ENCODE measurements at places on chromosomes 5 and 9.
A peak's percentile ranks its signal among the peaks of the same experiment; 100 is the strongest.

DNA sequence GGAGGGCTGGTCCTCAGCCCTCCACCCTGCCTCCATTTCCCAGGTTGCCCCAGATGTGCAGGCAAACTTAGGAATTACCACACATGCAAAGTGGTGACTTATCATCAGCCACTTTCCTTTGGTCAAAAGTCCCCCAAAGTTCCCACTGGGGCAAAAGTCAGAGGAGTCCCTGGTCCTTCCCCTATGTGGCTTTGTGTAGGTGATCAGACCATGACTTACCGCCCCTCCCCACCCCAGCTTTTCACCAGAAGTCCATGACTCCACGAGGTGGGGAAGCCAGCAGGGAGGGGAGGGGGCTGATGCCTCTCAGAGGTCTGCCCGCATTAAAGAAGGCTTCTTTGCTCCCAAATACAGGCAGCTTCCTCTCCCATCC lies 5.8 kb downstream of the TRAF1 start:
- no peak overlapping the region for H3K4me3 ChIP-seq
- H3K4me1 ChIP-seq, result peaks cover 28% of the 10 kb centered on the region
- DNase-seq, result no peak
- H3K27ac ChIP-seq, result no peak overlapping the region
- H3K27me3 ChIP-seq, result no peaks in the 10 kb centered on the region

GRCh38 chr5:27388755-27389154 lies 350.4 kb upstream of the CDH9 start:
- no peak overlapping the region for H3K27ac ChIP-seq
- H3K4me1 ChIP-seq, result no peaks in the 10 kb centered on the region
- no peaks in the 10 kb centered on the region for H3K36me3 ChIP-seq

- peaks cover 3% of the 10 kb centered on the region for H3K27me3 ChIP-seq
- no peak for DNase-seq
- H3K4me1 ChIP-seq, result no peaks in the 10 kb centered on the region
- no peak overlapping the region for H3K27ac ChIP-seq
Measured at GRCh38 chr9:72257814-72258213, 107.2 kb downstream of the ZFAND5 start.

- DNase-seq, result peak; percentile 58
- H3K27me3 ChIP-seq, result no peaks in the 10 kb centered on the region
- peak overlapping the region; percentile 78 for H3K27ac ChIP-seq
- peak overlapping the region; percentile 23 for H3K4me3 ChIP-seq
Measured at GRCh38 chr5:98349251-98349989, 424.0 kb upstream of the RGMB start.

DNA sequence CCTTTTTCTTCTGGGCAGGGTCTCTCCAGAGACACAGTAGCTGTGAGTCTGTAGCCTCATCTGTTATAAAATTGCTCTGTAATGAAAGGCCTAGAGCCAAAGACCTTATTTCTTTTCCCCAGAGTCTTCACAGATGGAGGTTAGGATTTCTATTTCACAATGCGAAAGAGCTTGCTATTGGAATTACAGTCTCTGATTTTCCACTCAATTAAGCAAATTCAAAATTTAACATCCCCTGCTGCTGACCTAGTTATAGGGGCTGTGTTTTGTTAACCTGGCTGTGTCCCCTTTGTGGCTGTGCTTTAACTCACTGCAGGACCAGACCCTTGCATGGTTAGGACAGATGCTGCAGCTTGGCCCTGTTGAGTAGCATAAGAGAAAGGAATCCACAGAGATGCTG lies 190.3 kb upstream of the NMUR2 start:
- H3K36me3 ChIP-seq, result no peaks in the 10 kb centered on the region
- H3K27me3 ChIP-seq, result no peaks in the 10 kb centered on the region
- H3K4me3 ChIP-seq, result no peak overlapping the region
- H3K4me1 ChIP-seq, result no peaks in the 10 kb centered on the region

- H3K27me3 ChIP-seq, result peaks cover 7% of the 10 kb centered on the region
- no peaks in the 10 kb centered on the region for H3K36me3 ChIP-seq
Measured at GRCh38 chr9:107086460-107086859, 196.6 kb upstream of the RAD23B start.

GRCh38 chr9:110340306-110340705 lies 2.6 kb upstream of the TXNDC8 start:
- no peak overlapping the region for H3K27ac ChIP-seq
- no peak overlapping the region for H3K4me3 ChIP-seq
- H3K27me3 ChIP-seq, result no peaks in the 10 kb centered on the region
- H3K36me3 ChIP-seq, result no peaks in the 10 kb centered on the region
- DNase-seq, result peak; percentile 59

- no peak overlapping the region for H3K27ac ChIP-seq
- H3K4me1 ChIP-seq, result peaks cover 25% of the 10 kb centered on the region
- no peaks in the 10 kb centered on the region for H3K27me3 ChIP-seq
- no peak overlapping the region for H3K4me3 ChIP-seq
- no peaks in the 10 kb centered on the region for H3K36me3 ChIP-seq
- DNase-seq, result no peak
Measured at GRCh38 chr9:130789747-130790672, 45.0 kb upstream of the ABL1 start.

DNA sequence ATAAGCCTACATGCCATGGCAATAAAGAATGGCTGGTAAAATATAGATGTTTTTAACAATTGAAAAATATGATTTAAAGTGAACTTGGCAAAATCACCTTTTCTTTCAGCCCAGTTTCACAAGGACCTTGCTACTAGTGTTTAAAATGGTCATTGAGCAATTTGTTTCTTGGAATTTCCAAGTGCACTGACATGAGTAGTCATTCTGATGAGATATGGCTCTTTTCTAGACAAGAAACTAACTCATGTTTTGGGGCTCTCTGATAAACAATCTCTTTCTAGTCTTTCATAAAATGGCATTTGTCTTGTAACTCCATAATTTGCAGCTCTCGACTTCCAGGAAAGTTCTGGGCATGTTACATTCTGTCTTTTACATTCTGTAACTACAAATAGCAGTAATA lies 176.8 kb downstream of the NR2F1-AS1 start:
- no peaks in the 10 kb centered on the region for H3K36me3 ChIP-seq
- H3K27me3 ChIP-seq, result no peaks in the 10 kb centered on the region
- peaks cover 10% of the 10 kb centered on the region for H3K4me1 ChIP-seq
- no peak overlapping the region for H3K4me3 ChIP-seq
- H3K27ac ChIP-seq, result no peak overlapping the region

DNA sequence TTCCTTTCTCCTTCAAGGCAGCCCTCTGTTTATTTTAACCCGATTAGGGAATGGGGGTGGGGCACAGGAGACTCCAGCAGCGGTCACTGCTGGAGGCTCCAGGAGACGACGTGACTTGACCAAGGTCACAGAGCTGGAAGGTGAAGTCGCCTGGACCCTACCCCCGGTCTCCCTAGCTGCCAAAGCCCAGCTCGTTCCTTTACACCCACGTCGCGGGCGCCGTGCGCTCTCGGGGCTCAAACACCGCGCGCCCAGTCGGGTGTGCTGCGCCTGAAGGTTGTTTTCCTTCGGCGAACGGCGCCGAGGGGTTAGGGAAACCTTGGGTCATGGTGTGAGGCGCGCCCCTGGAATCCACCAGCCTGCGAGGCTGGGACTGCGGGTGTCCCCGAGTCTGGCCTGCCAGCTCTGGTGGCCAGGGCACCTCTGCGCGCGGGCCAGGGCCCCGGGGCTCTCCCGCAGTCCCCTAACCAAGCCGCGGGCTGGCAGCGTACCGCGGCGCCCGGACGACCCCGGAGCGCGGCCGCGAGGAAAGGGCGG lies 747 bp upstream of the UNC5A start:
- no peak overlapping the region for H3K27ac ChIP-seq
- H3K27me3 ChIP-seq, result peaks cover 49% of the 10 kb centered on the region
- H3K36me3 ChIP-seq, result no peaks in the 10 kb centered on the region
- no peak for DNase-seq
- no peak overlapping the region for H3K4me3 ChIP-seq
- no peaks in the 10 kb centered on the region for H3K4me1 ChIP-seq

GRCh38 chr9:91422758-91423711 lies 597 bp downstream of the NFIL3 start:
- peak; percentile 95 for DNase-seq

DNA sequence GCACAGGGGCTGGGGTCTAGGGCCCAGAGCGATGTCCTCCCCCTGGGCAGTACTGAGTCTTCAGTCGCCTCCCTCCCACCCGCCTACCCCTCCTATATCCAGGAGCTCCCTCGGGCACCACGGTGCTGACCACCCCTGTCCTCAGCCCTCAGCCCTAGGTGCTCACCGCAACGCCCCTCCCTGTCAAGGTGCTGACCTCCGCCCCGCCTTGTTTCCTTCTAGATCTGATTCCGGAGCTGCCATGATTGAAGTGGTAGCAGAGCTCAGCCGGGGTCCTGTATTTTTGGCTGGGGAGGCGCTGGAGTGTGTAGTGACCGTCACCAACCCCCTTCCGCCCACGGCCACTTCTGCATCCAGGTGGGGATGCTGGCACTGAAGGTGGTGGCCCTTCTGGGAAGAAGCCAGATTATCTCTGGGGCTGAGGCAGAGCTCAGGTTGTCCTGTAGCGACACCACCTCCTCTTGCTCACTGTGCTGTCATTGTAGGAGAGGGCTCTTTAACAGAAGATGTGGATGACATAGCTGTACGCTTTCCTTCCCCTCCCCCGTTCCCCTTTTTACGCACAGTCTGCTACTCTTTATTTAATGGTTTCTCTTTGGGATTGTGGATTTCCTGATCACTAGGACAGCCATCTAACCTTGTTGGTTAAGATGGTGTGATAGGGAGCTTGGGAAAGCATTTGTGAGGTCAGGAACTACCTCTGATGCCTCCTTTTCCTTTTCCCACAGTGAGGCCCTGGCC lies 598 bp downstream of the RGP1 start:
- H3K27me3 ChIP-seq, result no peaks in the 10 kb centered on the region
- DNase-seq, result no peak
- peak overlapping the region; percentile 92 for H3K4me3 ChIP-seq
- H3K36me3 ChIP-seq, result peaks cover 32% of the 10 kb centered on the region
- H3K27ac ChIP-seq, result peak overlapping the region; percentile 82
- H3K4me1 ChIP-seq, result peaks cover 28% of the 10 kb centered on the region
